Activated T-cell treated with anti-CD3 and anti-CD28 coated beads for 24 hours (primary cell): ENCODE measurements at places on chromosomes 12 and 14.

- no peak for DNase-seq
Measured at GRCh38 chr12:79114896-79115295, 250.3 kb downstream of the SYT1 start.

GRCh38 chr14:104388011-104388521 is 191.5 kb upstream of the C14orf180 start:
- DNase-seq: no peak

GRCh38 chr14:22838631-22839041 is 2.3 kb downstream of the MMP14 start:
- no peak for DNase-seq

DNA sequence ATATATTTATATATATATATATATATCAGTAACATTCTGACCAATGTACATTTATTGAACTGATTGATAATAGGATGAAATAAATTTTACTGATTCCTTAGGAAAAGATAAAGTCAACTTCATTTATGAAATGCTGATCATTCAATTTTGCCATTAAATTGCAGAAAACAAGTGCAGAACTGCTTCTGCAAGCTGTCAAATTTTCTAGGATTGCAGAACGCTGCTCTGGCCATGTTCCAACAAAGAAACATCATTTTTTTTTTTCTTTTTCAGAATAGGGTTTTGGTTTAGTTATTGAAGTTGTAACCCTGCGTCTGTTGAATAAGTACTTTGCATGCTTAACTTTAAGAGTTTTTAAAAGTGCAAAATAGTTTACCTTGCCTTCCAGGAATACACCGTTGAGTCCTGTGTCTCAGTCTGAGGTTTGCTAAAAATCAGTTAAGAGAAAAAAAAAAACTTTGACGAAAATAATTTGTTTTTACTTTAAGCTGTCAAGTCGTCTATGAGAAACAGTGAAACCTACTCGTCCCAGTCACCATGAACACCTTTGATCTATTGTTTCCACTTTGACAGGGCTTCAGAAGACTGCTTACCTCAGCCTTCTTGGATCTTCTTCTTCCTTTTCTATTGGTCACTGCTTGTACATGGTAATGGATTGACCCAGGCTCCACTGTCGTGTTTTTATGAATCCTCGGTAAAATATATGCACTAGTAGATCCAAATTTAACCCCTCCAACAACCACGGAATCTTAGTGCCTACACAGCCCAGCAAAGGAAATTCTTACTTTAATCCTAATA is at the start of gene KERA:
Gene KERA, minus strand, starts transcription at position 657 of the 798 bp plus-strand sequence. CDS start 1,743 bp downstream, outside the sequence.
- no peak for DNase-seq

DNA sequence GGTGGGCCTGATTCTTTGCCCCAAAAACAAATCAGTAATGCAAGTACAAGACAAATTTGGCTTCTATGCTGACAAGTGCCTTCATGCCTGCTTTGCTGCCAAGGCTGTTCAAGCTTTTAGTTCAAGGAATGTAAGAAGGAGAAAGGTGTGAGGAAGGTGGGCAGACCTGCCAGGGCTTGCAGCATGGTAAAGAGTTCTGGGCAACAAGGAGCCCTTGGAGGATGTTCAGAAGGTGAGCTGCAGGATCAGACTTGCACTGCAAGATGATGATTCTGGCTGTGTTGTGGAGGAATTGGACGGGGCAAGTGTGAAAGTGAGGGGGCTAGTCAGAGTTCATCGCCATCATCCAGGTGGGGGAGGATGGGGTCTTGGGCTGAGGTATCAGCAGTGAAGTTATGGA is 167.9 kb downstream of the NUAK1 start:
- DNase-seq: no peak

DNA sequence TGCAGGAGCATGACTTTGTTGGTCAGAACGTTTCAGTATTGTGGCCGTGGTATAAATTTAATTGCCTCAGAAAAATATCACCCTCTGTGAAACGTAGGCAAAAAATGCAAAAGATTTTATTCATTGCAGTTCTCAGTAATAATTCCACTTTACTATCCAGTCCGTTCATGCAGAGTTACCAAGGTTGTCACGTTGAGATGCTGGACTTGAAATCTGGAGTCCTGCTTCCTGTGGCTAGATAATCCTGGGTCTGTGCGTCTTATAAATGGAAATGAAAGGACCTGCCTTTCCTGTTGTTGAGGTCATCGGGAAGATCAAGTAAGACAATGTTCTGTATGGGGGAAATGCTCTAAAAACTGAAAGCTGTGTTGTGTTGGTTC is 1.3 kb upstream of the AVPR1A start:
- DNase-seq: no peak

DNA sequence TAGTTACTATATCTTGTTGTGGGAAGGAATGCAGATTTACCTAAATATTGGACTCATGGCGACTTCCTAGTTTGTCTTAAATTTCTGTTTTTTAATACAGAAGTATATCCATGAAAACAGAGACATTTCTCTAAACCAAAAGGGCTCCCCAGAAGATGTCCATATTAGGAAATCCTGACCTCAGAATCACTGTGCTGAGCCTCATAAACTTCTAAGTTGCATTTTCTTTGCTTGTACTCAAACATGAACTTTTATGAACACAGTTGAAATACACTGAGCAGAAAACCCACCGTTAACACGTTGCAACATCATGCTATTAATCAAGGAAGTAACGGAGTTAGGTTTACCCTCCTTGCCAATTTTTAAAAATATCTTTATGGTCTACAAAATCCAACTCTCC is 42.9 kb upstream of the NR2C1 start:
- no peak for DNase-seq

DNA sequence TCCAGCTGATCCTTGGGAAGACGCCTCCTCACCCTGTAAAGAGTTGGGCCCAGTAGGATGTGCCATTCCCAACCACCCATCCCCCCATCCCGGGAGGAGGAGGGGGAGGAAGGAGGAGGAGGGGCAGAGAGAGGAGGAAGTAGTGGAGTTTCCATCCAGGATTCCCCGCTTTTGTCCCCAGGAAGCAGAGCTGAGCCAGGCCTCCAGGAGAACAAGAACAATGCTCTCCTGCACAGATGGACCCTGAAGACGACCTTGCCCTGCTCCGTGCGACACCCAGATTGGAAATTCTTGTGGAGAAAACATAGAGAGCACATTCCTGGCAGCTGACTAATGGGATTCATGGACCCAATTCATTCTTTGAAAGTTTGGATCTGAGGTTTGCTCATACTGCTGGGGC is 132.3 kb upstream of the CRY1 start:
- DNase-seq: no peak

GRCh38 chr12:115941362-115941761 is 336.1 kb downstream of the MED13L start:
- DNase-seq: no peak

DNA sequence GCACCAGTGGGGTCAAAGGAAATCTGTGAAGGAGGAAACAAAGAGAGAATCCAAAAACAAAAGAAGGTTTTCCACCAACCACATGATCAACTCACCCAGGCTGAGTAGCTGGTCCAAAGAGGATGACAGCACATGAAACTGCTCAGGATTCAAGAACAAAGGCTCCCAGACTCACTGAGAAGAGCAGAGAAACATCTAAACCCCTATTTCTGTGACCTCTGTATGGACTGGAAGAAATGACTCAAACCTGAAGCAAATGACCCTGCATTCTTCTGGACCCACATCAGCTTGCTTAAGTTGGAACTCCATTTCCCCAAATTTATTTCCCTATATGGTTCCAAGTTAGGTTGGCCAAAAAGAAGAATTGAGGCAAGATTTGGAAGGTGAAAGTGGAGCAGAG is 26.3 kb downstream of the TC2N start:
- DNase-seq: no peak

- DNase-seq: no peak
Measured at GRCh38 chr14:101518611-101519473, 42.5 kb upstream of the DIO3 start.

- no peak for DNase-seq
Measured at GRCh38 chr12:109449845-109450532, 27.1 kb downstream of the KCTD10 start.

GRCh38 chr12:95319694-95320331 is 102.2 kb downstream of the VEZT start:
- DNase-seq: no peak

DNA sequence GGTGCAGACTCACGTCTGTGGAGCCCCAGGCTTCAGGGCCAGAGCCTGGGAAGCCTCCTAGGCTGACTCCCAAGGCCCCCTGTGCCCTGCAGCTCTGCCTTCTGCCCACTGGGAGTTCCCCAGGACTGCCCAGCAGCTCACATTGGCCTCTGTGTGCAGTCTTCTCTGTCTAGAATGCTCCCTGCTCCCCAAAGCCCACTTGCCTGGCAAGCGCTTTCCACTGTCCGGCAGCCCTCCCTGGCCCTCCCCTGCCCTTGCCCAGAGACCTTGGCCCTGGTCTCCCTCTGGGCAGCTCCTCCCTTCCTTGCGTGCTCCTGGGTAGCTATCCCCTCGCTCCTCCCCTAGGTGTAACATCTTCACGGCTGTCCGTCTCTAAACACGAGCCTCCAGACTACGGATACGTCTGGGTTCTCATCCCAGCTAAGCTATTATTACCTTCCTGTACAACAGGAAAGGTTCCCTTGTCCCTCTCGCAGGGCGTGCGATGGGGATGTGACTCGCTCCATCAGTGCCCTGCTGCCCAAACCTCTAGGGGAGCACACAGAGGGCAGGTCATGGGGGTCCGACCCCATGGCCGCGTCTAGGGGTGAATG is 325.5 kb upstream of the RTL1 start:
- DNase-seq: no peak

- no peak for DNase-seq
Measured at GRCh38 chr14:74549588-74549987, 56.0 kb downstream of the ISCA2 start.

DNA sequence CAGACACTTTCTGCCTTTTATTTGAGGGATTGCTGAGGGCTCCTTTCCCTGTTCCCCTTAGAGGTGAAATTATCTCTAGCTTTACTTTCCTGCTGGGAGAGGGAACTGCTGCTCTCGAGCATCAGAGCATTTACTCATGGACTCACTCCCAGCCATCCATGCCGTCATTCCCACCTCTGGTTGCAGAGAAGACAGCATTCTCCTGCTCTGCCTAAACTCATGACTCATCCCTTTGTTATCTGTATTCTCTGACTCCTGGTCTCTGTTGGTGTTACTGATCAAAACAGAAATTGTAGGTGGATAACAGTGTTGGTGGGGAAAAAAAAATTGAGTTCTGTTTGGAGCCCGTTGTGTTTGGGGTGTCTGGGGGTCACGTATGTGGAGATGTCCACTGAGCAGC is 159.3 kb downstream of the TTC8 start:
- no peak for DNase-seq

DNA sequence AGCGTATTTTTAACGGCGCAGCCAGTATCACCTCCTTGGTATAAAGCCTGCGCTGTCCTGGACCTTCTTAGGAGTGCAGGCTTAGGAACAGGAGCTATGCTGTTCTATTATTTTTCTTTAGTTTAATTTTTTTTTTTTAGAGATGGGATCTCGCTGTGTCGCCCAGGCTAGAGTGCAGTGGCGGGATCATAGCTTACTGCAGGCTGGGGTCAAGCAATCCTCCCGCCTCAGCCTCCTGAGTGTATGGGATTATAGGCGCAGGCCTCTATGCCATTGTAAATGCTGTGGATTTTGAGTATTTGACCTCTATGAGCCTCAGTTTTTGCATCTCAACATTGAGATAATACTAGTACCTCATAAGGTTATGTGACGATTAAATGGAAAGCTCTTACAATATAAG is 4.1 kb downstream of the OR10AD1 start:
- DNase-seq: no peak

DNA sequence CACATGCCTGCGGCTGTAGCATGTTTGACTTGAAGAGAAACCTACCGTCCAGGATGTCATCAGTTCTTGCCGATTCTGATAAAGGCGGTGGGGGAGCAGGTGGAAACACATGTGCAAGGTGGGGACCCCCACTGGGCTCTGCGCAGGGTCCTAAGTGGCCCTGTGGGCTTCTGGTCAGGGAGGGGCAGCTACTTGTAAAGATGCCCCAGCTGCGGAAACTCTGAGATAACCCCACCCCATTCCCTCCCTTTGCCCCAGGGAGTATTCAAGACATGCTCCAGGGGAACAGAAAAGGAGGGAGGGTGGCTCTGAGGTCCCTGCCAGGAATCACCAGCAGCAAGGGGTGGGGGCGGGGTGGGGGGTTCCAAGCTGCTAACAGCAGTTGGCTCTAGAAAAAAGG is 67.6 kb downstream of the PIWIL1 start:
- DNase-seq: no peak

DNA sequence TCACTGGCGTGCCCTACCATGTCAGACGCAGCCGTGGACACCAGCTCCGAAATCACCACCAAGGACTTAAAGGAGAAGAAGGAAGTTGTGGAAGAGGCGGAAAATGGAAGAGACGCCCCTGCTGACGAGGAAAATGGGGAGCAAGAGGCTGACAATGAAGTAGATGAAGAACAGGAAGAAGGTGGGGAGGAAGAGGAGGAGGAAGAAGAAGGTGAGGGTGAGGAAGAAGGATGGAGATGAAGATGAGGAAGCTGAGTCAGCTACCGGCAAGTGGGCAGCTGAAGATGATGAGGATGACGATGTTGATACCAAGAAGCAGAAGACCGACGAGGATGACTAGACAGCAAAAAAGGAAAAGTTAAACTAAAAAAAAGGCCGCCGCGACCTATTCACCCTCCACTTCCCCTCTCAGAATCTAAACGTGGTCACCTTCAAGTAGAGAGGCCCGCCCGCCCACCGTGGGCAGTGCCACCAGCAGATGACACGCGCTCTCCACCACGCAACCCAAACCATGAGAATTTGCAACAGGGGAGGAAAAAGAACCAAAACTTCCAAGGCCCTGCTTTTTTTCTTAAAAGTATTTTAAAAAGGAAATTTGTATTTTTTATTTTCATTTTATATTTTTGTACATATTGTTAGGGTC is 13.2 kb downstream of the TRIP11 start:
- no peak for DNase-seq

DNA sequence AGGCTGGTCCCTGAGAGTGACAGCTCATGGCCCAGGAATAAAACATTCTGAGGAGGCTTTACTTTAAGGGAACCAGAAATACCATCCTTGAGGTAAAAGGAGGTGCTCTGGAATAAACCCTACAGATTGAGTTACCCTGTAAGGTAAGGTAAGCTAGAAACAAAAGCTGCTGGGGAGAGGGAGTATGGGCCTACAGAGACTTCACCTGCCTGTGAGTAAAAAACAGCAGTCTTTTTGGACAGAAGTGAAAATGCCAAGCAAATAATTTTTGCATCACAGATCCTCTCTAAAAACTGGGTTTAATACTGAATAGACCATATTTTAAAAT is 41.2 kb downstream of the CORO1C start:
- DNase-seq: no peak

- DNase-seq: no peak
Measured at GRCh38 chr12:117842630-117843029, 126.2 kb downstream of the KSR2 start.
